MM.1S (cell line): ENCODE measurements at places on chromosomes 12 and 14.
A peak's percentile ranks its signal among the peaks of the same experiment; 100 is the strongest.

DNA sequence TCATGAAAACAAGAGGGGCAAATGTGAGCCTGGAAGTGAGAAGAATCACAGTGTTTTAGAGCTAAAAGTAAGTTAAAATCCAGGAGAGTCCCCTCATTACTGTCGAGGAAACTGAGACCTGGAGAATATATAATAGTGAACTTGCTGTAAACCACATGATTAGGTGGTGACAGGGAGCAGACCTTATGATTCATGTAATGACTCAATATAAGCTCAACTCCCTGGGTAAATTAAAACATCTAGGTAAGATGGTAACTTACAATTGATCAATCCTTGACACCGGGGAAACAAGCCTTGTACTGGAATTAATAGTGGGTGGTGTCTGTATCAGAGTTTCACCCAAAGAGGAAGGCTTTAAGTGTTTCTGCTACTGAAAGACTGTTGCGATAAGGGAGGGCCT, 269.3 kb downstream of the SNAPC1 start:
- DNase-seq: no peak

DNA sequence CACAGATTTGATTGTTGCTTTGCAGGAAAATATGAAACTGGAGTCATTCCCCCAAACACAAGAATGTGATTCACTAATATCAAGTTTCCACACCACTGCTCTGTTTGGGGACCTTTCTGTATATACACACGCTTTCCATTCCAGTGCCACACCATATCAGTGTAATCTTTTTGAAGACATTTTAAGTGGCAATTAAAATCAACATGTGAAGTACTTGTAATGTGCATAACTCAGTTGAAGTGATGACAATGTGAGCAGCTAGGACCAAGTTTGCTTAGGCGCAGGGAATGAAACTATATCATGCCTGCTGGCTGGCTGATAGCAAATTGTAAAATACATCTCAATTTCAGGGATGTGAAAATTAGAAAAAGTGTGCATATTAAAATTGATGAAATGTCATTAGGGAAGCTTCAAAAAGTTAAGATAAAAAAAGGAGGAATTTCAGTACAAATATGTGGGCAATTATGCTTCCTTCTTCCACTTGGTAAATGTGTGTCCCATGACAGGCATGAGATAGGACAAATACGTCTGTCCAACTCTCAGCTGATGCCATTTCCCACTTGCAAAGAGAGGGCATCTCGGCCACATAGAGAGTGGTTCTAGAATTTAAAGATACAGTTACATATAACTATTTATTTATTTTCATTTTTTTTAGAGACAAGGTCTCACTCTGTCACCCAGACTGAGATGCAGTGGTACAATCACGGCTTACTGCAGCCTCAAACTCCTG, 43.7 kb downstream of the HSPB8 start:
- DNase-seq: no peak

DNA sequence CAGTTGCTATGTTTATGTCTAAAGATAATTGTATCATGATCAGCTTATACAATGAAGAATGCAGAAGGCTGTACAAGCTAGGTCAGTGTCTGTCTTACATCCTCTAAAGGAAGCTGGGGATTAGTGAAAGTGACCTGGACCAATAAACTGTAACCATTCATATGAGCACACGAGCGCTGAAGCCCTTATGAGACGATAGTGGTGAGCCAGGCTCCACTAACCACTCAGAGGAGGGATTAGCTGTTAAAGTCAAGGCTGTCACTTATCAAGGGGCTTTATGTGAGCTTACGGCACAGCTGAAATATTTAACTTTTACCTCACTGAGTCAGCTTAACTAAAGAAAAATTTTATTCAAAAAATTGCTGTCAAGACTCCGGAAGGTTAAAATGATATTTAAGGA, 30.3 kb downstream of the NDUFA12 start:
- DNase-seq: no peak

GRCh38 chr14:88369496-88369895, 16.0 kb upstream of the SPATA7 start:
- DNase-seq: no peak

DNA sequence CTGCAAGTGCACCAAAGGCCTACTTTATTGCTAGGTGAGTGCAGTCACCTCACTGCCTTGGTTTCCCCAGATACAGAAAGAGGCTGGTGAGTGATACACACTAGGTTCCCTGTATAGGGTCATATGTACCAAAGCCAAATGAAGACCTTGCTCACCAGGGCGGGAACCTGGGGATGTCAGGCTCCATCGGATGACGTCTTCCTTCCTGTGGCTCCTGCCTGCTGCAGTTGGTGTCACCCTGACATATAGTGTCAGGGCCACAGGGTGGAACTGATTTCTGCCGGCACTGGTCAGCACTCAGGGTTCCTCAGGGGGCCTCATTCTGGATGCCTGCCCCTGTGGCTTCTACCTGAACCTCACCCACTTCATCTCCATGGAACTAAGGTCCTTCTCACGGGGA, 43.1 kb downstream of the PLEKHG3 start:
- no peak for DNase-seq

DNA sequence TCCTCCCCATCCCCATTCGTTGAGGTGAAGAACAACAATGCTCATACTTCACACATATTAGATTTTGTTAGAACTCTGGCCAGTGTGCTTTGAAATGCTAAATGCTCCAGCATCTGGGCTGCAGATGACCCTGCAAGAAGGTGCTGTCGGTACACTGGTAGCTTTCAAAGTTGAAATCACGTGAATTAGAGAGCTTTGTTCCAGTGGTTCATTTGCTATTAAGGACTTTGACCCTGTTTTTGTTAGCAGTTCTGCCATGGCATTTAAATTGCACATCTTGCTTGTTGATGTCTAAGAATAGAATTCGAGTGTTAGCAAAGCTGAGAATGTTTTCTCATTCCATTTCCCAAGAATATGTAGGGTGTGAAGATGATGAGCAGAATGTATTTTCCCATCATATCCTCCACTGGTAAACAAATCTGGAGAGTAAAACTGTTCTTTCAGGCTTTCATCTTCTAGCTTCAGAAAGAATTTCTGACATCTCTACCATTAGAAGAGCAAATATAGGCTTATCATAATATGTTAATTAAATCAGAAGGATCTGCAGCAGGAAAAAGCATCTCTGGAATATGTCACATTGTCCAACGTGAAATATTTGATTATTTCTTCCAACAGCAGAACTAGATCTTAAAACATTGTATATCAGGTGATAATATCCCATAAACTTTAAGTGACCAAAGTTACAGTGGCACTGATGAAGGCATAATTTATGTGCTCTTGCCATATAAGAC, 98.8 kb upstream of the PDE3A start:
- no peak for DNase-seq

DNA sequence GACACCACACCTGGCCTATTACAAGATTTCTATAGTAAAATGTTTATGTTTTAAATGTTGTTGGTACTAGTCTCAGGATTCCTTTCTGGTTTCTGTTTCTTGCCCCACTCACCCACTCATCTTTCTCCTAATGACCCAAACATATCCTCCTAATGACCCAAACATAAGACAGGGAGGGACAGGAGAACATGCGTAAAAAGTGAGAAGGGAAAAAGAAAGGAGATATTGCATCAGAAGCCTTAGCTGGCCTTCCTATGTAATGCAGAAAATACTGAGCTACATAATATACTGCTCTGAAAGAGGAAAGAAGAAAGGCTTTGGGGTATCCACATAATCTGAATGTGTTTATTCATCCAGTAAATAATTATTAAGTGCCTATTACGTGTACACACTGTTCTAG, 104.6 kb upstream of the GPHB5 start:
- no peak for DNase-seq

DNA sequence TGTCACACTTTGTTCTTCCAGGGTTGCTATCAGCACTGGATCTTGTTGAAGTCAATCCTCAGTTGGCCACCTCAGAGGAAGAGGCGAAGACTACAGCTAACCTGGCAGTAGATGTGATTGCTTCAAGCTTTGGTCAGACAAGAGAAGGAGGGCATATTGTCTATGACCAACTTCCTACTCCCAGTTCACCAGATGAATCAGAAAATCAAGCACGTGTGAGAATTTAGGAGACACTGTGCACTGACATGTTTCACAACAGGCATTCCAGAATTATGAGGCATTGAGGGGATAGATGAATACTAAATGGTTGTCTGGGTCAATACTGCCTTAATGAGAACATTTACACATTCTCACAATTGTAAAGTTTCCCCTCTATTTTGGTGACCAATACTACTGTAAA, 23.7 kb downstream of the VTI1B start:
- DNase-seq: no peak

DNA sequence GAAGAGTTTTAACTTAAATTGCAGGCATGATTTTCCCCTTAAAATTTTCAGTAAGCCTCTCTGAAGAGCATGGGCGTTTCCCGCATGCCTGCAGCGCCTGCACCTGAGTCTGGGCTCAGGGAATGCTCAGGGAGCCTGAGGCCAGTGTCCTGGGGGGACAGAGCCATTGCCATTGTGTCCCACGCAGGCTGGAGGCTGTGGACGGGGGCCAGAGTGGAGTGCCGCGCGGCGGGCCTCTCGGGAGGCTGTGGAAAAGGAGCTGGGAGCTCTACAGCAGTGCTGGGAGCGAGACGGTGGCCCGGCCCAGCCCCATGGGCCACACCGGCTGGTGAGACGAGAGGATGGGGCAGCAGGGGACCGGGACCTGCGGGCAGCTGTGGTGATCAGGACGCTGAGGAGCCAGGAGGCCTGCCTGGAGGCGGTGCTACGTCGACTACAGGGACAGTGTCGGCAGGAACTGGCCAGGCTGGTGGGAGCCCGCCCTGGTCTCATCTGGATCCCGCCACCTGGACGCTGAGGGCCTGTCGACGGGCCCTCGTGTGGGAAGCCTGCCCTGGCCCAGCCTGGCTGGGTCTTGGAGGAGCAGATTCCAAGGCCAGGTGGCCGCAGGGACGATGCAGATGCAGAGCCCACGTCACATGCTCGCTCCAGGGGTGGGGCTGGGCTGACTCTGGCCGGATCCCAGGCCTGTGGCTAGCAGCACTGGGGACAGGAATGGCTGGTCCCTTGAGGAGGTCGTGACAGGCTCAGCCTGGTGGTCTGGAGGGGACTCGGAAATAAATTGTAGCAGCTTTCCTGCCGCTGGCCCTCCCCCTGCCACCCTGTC, 7.6 kb downstream of the TEDC1 start:
- DNase-seq: no peak

GRCh38 chr14:74658535-74659131, 46.6 kb upstream of the LTBP2 start:
- no peak for DNase-seq

- no peak for DNase-seq
These were observed at the start of gene TMPRSS12 for GRCh38 chr12:50842637-50843493. TSS of gene TMPRSS12 (plus strand) at chr12:50842926. CDS start at chr12:50842965, 39 bp downstream.

DNA sequence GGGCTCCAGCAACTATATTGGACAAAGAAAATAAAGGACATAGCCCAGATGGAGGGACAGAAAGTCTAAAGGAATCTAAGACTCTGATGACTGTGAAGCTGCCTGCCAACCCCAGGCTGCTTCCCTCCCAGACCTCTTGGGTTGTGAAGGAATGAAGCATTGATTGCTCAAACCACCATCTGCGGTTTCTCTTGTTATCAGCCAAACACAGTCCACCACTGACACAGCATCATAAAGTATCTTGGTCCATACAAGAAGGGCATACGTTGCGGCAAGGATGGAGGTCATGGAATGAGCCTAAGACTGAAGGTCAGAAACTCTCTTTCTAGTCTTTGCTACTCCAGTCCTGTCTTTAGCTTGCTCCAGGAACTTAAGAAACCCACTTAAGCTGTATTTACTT, 58.5 kb upstream of the PLXNC1 start:
- DNase-seq: no peak

DNA sequence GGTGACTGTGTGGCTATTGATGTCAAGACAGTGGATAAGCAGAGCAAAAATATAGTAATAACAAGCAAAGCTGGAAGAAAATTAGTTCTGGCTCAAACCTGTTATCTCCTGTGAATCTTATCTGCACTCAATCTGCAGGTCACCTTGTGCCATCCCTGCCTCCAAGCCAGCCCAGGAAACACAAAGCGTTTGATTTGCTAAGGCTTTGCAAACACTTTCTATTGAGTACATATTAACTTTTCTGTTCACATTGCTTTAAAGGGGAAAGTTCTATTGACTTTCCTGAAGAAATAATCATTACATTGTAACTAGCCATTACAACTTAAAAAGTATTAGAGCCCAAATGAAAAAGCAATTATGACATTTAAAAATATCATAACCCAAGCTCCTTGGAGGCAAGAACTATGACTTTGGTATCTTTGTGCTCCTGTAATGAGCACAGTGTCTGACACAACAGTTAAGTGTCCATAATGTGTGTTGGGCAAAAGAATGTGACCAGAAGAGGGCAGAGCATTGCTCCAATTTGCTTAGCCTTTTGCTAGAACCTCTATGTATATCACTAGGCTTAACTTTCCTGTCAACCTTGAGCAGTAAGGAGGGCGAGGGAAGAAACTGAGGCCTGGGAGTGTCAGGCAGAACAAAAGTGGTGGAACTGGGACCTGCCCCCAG, 24.7 kb downstream of the SERPINA3 start:
- no peak for DNase-seq

- peak; percentile 61 for DNase-seq
These were observed 8.8 kb upstream of the GNPTAB start for GRCh38 chr12:101839324-101840283.

- DNase-seq: no peak
These were observed 30.8 kb upstream of the LRRC10 start for GRCh38 chr12:69641546-69641945.

GRCh38 chr12:118238888-118239287, 103.0 kb downstream of the PEBP1 start:
- DNase-seq: no peak

DNA sequence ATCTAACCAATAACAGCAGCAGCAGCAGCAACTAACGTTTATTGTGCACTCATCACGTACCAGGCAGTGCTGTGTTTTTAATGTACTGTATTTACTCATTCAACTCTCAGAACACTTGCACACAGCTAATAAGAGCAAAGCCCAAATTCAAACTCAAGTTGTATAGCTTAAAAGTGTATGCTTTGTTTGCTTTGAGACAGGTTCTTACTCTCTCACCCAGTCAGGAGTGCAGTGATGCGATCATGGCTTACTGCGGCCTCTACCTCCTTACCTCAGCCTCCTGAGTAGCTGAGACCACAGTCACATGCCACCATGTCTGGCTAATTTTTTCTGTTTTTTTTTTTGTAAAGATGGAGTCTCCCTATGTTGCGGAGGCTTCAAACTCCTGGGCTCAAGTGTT, 105.4 kb downstream of the PAPLN start:
- DNase-seq: no peak

GRCh38 chr14:99248761-99249171, 23.2 kb downstream of the BCL11B start:
- no peak for DNase-seq

- no peak for DNase-seq
These were observed 94.3 kb downstream of the OTX2 start for GRCh38 chr14:56715938-56716337.

GRCh38 chr12:2974560-2974971, 15.4 kb downstream of the TEAD4 start:
- DNase-seq: no peak

DNA sequence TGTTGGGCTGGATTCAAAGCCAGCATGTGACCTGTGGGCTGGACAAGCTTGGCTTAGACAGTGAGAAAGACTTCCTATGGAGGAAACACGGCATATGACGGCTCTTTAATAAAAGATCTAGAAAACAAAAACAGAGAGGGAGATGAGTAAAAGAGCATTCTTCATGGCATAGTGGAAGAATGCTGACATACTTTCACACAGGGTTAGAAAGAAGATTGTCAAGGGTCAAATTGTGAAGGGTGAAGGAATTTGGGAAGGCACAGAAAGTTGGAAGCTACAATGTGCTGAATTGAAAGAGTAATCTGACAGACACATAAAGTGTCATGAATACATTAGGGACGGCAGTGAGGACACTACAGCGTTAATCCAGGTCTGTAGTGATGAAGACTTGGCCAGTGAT, 63.4 kb downstream of the GALNT4 start:
- no peak for DNase-seq

- peak; percentile 60 for DNase-seq
These were observed 3.3 kb downstream of the PARP11 start for GRCh38 chr12:3869865-3870264.
